ENCODE measurements at places on chromosomes 5 and 9. TPM values are rescaled to one million over a fixed set of nuclear protein-coding genes. Genes with fewer than 3 reads are reported as not detected.

GRCh38 chr9:128762671-128763449 lies 8.9 kb downstream of the ZER1 start:
- DNase-seq = no peak
- no peaks in the 10 kb centered on the region for H3K36me3 ChIP-seq
- no peak overlapping the region for H3K4me3 ChIP-seq
- no peak overlapping the region for H3K27ac ChIP-seq

DNA sequence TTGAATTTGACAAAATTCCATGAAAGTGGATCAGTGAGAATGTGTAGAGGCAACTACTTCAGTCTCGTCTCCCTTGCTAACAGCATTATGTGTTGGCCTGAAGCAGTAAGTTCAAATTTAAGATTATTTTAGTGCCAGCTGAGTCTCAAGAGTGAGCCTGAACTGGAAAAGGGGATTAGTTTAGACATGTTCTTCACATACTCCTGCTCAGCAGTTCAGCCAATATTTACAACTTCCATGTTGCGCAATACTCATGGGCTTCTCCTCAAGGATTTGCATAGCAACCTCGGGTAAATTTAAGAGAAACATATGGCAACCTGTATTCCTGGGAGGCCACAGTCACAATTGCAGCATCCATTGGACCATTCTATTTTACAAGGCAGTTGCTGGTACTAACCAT lies 553.8 kb downstream of the PTPRD start:
- no peak overlapping the region for H3K27ac ChIP-seq
- no peak for DNase-seq

GRCh38 chr5:93899026-93899600 lies 157.7 kb upstream of the POU5F2 start:
- no peak for DNase-seq
- no peaks in the 10 kb centered on the region for H3K27me3 ChIP-seq
- no peaks in the 10 kb centered on the region for H3K4me1 ChIP-seq
- H3K27ac ChIP-seq = no peak overlapping the region
- H3K36me3 ChIP-seq = no peaks in the 10 kb centered on the region

DNA sequence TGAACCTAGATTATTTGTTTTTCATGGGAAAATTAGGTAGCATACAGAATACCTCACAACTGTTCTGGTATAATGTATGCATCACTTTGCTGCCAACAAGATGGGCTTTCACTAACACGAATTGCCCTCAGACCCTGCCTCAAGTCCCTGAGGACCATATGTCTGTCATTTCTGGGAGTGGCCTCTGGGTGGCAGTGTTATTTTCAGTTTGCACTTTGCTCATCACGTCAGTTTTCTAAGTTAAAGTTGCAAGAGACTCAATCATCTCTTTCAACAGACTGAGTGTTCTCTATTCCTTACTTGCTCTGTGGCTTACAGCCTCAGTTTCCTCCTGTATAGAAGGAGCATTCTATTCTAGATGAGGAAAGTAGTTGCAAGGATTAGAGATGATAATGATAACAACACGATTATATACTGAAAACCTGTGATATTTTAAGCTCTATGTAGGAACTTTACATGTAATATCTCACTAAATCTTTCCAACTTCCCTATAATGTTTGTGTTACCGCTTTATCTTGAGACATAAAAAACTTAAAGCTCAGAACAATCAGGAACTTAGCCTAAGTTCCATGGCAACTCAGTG lies 55.7 kb downstream of the TSSK1B start:
- H3K27ac ChIP-seq = no peak overlapping the region
- H3K27me3 ChIP-seq = no peaks in the 10 kb centered on the region
- no peaks in the 10 kb centered on the region for H3K36me3 ChIP-seq
- H3K4me1 ChIP-seq = no peaks in the 10 kb centered on the region
- H3K4me3 ChIP-seq = no peak overlapping the region

GRCh38 chr5:149279661-149280060 lies 8.0 kb downstream of the AFAP1L1 start:
- DNase-seq = no peak
- H3K36me3 ChIP-seq = no peaks in the 10 kb centered on the region

DNA sequence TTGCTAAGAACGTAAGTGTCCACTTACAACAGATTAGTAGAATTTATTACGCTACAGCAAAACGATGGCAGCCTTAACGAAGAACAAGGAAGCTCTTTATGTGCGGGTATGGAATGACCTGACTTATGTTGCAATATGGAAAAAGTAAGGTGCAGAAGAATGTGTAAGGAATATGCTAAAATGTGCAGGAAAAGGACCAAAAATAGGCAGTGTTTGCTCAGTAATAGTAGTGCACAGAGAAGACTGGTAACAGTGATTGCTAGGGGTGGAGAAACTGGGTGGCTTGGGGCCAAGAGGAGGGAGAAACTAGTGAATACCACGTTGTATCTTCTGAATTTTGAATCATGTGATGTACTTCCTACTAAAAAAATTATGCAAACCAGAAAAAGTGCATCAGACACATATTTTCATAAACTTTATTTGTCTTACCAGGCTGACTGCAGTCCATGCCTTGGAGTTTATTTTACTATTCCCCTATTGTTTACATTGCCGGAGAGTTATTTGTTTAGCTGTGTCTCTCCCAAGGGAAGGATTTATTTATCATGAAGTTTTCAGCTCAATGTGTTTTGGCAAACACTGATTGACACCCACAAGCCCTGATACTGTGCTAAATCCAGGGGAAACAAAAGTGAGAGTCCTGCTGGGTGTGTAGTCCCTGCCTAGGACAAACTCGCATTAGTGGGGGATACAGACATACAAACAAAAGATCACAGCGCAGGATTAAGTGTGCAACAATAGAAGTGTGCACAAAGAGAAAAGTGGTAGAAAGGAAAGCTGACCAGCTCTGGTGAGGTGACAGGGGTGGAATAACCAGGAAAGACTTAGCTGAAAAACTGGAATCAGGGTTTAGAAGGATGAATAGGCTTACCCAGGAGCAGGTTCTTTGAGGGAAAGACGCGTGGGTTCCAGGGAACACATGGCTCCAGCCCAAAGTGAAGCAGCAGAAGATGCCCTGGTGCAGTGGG lies 34.0 kb upstream of the ZNF484 start:
- no peak for DNase-seq
- no peaks in the 10 kb centered on the region for H3K27me3 ChIP-seq
- no peaks in the 10 kb centered on the region for H3K36me3 ChIP-seq
- no peak overlapping the region for H3K4me3 ChIP-seq
- no peaks in the 10 kb centered on the region for H3K4me1 ChIP-seq

- H3K4me3 ChIP-seq = peak overlapping the region; percentile 75
- H3K4me1 ChIP-seq = peaks cover 23% of the 10 kb centered on the region
- peaks cover 43% of the 10 kb centered on the region for H3K27me3 ChIP-seq
- no peaks in the 10 kb centered on the region for H3K36me3 ChIP-seq
- peak overlapping the region; percentile 51 for H3K27ac ChIP-seq
- DNase-seq = no peak
Measured at GRCh38 chr5:76715486-76715735, 515 bp upstream of the F2R start.

PCDHGA6 gene
- total RNA-seq = 5.4 TPM

CA9 gene
- not detected for total RNA-seq

Data from sigmoid colon (tissue), 7 donors.